Uterus (tissue), 4 donors: ENCODE measurements at places on chromosomes 2 and 18. TPM values are rescaled to one million over a fixed set of nuclear protein-coding genes. Genes with fewer than 3 reads are reported as not detected.

OR6B2 gene
- total RNA-seq: not detected

GRB14 gene
- total RNA-seq: 4.4 TPM

SP140 gene
- 1.1 TPM for total RNA-seq

KCNS3 gene
- 10.7 TPM for total RNA-seq

ANO7 gene
- total RNA-seq: under 0.01 TPM

SDC1 gene
- total RNA-seq: not detected

PCARE gene
- total RNA-seq: not detected

KLF7 gene
- total RNA-seq: 24.8 TPM

HOXD13 gene
- total RNA-seq: not detected

GPR35 gene
- total RNA-seq: 1.7 TPM

SAG gene
- total RNA-seq: not detected
